CD4-positive, alpha-beta T cell treated with Interleukin-2 at 100 ng/mL for 4 hours (primary cell): ENCODE measurements at places on chromosomes 4 and X.

DNA sequence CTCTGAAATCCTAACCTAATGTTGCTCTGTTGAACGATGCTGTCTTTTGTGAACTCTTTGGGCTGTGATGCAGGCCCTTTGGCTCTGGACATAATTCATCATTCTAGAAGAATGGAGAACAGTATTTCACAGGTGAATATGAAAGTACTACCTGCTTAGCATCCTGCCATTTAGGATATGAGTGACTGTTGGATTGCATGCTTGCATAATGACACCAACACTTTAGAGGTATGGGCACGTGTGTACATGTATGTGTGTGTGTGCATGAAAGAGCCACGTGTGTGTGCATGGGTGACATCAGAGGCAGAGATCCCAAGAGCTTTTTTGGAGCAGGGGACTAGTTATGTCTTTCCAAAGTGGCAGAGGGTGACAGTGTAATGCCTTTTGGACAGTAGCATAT, 70.2 kb upstream of the ZNF518B start:
- no peak for DNase-seq

DNA sequence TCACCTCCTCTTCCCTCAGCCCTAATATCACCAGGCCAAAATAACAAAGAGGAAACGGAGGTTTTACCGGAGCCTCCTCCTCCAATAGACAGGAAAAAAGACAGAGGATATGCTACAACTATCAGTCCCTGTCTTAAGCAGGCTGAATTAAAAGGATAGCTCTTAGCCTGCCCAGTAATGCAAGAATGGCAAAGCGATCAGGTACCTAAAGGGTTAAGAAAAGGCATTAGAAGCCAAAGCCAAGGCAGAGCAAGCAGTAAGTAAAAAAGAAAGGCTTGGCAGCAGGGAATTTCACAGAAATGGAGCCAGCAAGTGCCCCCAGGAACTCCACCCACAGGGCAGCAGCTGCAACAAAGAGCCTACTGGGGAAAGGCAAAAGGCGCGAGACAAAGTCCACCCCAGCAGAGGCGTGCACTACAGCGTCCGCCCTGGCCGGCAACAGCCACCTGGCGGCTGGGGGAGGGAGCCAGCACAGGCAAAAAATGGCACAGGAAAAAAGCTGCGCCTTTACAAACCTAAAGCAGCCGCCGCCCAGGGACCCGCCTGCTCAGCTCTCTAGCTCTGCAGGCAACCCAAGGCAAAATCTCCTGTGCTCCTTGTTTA, 220.6 kb upstream of the ZC4H2 start:
- no peak for DNase-seq

DNA sequence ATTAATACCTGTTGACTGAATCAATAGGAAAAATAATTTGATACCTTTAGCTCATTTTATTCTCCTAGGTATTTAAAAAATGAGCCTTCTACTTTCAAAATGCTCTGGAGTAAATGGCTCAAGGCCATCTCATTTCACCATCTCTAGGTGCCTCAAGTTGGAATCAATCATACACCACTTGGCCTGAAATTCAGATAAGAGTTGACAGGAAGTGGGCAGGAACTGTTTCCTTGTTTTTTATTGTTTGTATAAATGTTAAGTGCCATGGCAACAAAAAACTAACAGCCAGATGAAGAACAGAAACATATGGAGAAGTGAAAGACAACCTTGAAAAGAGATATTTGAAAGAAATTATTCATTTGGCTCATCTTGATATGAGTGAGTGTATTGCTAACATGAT, 12.4 kb downstream of the LIMCH1 start:
- DNase-seq: no peak

- peak; percentile 22 for DNase-seq
Observed at GRCh38 chr4:26746802-26747213, 113.8 kb upstream of the STIM2 start.
